CD4-positive, alpha-beta T cell treated with Interferon alpha-2 for 1 hour (primary cell): ENCODE measurements at places on chromosomes 12 and 14.

DNA sequence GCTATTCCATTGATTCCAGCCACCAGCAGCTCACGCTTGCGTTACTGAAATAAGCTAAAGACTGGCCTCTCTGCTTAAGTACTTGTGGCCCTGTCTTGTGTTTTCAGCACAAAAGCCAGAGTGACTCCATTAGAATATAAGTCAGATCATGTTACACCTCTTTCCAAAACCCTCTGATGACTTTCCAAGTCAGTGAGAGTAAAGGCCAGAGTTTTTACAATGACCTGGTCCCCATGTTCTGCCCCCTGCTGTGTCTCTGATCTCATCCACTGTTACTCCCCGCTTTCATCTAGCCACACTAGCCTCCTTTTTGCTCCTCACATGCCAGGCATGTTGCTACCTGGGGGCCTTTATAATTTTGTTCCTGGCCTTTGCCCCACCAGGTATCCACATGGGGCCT lies 6.9 kb upstream of the CKAP4 start:
- DNase-seq, result no peak

- DNase-seq, result no peak
Measured at GRCh38 chr14:101762530-101763101, 1.1 kb downstream of the PPP2R5C start.

DNA sequence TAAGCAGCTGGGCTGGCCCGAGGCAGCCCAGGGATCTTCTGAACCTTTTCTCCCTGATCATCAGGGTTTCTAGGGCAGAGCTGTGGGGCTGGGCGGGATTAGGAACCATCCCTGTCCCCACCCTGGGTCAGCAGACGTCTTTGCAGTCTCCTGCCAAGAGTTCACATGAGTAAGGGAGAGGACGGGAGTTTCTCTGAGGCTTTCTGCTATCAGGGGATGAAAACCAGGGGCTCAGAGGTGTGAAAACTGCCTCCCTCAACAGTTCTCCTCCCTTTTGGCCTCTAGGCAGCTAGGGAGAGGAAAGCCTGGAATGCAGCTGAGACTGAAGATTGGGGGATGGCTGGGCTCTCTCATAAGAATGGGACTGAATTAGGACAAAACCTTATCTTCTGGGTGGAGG lies 7.9 kb downstream of the ZNF385A start:
- no peak for DNase-seq

DNA sequence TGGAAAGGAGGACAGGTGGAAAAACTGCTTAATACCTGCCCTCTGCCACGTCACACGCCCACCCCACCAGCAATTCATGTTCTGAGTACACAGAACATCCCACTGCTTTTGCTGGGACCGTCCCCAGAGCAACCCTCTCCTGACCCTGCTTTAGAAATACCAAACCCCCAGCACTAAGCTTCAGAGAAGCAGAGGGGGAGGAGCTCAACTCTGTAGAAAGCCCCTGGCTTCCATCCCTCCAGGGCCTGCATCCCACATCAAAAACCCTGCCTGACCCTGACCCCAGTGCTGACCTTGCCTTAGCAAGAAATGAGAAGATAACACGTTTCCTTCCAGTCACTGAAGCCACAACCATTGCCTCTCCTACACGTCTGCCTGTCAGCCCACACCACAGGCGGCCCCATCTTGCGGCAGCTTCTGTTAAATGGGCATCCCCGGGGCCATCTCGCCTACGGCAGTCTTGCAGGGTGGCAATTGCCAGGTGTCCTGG lies 19.7 kb downstream of the VDR start:
- peak; percentile 65 for DNase-seq

DNA sequence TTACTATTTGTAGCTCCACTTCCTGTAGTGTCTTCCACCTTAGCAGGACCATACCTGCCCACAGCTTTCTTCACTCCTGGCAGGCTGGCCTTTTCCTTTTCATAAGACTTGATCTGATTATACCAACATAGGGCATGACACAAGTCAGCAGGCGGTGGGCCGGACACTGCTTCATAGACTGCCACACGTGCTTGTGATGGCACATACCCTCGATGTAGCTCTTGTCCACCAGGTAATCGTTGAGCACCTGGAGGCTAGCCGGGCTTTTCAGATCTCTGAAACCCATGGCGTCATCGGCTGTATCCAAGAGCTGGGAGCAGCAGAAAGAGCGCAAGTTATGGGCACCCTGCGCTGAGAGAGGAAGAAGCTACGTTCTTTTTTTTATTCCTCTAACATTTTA lies 53.7 kb upstream of the TMEM263 start:
- DNase-seq, result no peak

GRCh38 chr14:103762036-103762435 lies 46.4 kb downstream of the ZFYVE21 start:
- DNase-seq, result no peak

DNA sequence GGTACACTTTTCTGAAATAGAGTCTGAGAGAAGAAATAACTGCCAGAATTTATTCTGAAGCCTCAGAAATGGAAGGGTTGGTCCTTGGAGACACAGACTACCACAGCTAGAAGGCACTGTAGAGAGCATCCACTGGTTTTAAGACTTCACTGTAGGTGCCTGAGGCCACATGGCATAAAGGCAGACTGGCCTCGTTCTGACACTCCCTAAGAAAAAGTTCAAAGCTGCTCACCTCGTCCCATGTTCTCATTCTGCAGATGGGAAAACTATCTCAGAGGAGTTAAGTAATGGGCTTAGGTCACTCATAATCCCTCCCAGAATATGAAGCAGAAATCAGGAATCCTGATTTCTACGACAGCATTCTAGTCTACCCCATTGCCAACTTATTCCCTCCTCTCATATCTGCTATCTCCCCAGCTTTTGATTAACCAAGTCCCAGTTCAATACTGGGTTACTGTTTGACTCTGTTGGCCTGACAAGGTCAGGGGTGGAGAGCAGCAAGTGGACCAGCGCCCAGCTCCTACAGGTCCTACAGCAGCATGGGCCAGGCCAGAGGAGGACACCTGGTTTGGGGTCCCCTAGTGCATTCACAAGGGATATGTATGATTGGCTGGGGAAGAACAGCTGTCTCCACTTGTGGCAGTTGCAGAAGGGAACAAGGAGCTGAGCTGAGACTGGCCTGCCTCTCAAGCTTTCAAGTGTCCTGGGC lies 3.7 kb downstream of the ITGA5 start:
- DNase-seq, result no peak

DNA sequence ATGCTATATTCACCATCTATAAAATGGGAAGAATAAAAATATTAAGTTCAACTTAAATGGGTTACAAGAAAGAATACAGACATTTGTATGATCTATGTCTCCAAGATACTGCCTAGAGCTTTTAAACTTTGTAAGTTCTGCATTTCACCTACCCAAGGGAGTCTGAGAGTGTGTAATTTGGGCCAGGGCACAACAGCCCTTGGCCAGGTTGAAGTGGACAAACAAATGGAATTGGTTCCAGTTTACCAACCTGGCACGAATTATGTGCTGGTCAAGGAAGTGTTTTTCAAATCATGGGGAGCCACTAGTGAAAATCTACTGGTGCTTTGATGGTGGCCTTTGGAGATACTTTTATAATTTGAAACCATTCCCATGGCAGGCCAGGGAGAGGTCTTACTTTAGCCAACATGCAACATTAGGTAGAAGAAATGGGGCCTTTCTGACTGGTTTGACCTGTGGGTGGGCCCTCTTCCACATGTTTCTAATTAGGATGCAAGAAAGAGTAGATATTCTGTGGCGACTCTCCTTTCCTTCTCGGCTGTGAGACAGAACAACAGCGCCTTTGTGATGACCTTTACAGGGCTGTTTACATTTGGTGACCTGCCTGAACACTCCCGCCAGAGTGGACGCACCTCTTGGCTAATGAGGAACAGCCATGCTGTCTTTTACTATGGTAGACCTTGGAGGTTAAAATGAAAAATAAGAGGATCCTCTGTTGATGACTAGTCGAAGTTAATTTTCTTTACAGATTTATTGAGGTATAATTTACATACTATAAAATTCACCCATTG lies 476.6 kb downstream of the ZFP36L1 start:
- no peak for DNase-seq

DNA sequence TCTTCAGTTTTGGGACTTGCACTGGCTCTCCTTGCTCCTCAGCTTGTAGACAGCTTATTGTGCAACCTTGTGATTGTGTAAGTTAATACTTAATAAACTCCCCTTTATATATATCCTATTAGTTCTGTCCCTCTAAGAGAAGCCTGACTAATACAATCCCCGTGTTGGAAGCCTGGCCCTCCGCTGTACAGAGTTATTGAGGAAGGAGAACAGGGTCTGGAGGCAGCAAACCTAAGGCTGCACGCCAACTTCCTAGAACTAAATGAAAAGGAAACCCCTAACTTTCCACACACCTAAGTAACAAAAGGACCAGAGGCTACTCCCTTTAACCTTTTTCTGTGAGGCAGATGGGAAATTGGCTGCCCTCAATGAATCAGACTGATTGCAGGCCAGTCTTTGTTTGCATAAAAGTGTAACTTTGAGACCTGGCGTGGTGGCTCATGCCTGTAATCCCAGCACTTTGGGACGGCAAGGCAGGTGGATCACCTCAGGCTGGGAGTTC lies 42.6 kb upstream of the LIMA1 start:
- DNase-seq, result no peak

DNA sequence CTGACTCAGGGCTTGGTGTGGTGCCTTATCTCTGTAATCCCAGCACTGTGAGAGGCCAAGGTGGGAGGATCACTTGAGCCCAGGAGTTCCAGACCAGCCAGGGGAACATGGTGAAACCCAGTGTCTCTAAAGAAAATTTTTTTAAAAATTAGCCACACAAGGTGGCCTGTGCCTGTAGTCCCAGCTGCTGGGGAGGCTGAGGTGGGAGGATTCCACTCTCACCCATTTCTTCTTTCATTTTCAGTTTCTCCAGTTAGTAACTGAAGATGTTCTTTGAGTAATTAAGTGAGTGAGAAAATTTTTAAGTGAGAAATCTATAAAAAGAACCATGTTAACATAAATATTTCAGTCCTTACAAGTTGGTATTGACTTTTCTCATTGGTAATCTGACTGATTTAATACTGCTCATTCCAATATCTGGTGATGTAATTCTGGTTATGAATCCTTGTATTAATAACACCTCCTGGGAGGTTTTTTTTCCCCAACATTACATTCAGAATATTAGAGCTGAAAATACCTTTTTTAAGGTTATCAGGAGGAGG lies 6.1 kb downstream of the METTL3 start:
- DNase-seq, result no peak

GRCh38 chr14:78202976-78203375 lies 32.8 kb downstream of the NRXN3 start:
- no peak for DNase-seq

DNA sequence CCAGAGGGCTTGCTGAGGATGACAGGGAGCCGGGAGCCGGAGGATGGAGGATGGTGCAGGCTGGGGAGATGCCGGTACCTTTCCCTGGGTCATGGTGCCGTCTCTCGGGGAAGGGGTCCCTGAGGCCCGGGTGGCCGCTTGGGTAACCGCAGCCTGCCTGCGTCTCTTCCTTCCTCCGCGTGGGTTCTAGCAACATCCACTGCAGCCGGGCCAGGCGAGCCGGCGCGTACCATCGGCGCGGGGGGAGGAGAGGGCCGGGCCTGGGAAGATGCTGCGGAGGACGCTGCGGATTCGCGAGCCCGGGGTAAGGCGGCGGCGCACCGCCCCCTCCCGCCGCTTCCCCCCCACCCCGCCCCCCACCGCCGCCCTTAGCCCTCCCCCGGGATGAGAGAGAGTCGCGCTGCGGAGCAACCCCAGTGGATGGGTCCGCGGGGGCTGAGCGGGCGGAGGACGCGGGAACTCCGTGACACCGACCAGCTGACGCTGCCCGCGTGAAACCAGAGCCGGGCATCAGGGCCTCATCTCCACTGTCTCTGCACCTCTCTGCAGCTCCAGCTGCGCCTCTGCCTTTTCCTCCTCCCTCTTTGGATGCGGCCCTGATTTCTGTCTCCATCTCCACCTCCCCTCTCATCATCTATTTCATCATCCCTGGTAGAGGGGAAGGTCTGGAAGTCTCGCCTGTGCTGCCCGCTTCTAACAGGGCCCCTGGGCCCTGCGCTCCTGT lies at the start of gene FAIM2:
Gene FAIM2, minus strand, starts transcription at position 201 of the 724 bp plus-strand sequence. Its CDS starts 108 bp downstream, at position 93.
- DNase-seq, result peak; percentile 17

GRCh38 chr12:52519826-52520662 lies at the start of gene KRT5:
KRT5 (minus strand) TSS chr12:52520394; CDS start chr12:52520296, 98 bp downstream.
- no peak for DNase-seq

DNA sequence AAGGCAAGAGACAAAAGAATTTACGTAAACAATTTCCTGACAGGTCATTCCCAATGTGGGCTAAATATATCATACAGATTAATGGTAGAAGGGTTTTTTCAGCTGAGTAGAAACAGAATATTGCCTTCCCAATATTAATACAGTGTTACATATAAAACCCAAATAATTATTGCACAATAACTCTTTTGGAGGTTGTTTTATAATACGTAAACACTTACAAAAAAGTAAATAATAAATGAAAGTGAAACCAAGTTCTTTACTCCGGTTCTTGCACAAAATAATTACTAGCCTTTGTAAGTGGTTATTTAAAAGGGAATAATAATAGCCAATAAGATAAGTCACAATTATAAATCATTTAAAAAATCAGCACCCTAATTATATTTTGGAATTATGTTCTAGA lies 118.6 kb upstream of the SSTR1 start:
- no peak for DNase-seq

DNA sequence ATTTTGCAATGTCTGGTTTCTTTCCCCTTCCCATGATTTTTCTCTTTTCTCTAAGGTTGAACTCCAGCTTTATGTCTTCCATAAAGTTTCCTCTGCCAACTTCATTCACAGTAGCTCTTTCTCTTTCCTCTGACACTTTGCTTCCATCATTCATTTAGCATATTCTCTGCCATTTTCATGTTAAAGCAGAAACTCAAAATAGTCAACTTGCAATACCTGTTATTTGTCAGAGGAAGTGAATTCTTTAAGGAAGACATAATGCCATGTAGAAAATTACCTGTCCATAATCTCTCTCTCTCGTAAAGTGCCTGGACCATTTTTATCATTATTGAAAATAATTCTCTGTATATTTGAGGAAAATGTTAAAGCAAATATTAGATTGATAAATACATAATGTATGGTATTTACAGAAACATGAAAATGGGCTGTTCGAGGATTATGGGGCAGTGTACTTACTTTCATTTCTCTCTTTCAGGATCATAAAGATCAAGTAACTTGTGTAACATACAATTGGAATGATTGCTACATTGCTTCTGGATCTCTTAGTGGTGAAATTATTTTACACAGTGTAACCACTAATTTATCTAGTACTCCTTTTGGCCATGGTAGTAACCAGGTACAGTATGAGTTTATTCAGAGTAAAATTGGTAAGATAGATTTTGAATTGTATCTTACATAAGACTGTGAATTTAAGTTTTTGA lies 12.6 kb downstream of the NEDD1 start:
- no peak for DNase-seq

DNA sequence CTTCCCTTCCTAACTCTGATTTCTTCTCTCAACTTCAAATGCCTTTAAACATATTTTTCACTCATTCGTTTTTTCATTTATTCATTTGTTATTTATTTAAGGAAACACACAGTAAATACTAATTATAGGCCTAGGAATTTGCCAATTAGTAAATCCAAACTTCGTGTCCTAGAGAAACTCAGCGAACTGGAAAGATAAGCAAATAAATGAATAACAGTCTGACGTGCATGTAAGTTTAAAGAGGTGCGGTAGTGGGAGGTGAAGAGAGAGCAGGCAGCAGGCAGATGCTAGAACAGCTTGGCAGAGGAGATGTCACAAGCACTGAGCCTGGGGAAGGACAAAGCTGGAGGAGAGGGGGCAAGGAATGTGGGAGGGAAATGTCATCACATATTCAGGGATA lies 228.2 kb downstream of the DPY19L2 start:
- no peak for DNase-seq

- no peak for DNase-seq
Measured at GRCh38 chr12:8692573-8692972, 5.2 kb upstream of the RIMKLB start.
